Transverse colon (tissue), 4 donors: ENCODE measurements at places on chromosomes 6 and 20. TPM values are rescaled to one million over a fixed set of nuclear protein-coding genes. Genes with fewer than 3 reads are reported as not detected.

Gene HSPA12B
- total RNA-seq, result 4.1 TPM

Gene C20orf144
- not detected for total RNA-seq

Gene GNMT
- total RNA-seq, result 0.68 TPM

DNA sequence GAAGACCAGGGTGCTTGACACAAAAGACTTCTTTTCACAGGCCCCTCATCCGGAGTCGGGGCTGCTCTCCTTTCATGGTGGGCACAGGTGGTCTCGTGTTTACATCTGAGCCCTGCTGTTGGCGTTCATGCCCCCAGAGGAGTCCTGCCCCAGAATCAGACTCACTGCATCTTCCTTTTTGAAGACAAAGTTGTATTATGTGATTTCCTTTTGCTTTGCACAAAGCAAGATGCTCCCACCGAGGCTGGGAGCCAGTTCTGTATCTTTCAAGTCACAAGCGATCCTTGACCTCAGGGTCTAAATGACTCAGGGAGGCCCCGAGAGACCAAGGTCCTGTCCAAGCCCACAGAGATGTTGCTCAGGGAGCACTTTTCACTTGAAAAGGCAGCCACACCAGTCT lies 330.5 kb downstream of the THBS2 start:
- DNase-seq, result no peak

DNA sequence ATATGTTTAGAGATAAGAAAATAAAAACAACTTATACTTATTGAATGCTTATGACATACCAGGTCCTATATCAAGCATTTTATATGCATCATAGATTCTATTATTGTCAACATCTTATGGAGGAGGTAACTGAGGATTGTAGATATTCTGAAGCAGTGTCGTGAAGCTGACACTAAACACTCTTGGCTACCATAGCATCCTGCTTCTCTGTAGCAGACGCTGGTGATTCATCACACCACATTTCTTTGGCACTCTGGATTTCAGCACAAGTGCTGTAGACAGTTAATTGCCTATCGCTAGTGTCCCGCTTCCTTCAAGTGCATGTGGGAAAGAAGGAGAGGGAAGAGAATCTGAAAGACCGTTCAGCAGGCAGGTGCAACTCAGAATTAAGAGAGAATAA lies 317.1 kb downstream of the PLCB1 start:
- no peak for DNase-seq

GRCh38 chr6:150235218-150235617 lies 92.4 kb downstream of the PPP1R14C start:
- DNase-seq, result no peak

Gene CYP39A1
- total RNA-seq, result 10.2 TPM

Gene BIRC7
- not detected for total RNA-seq

DNA sequence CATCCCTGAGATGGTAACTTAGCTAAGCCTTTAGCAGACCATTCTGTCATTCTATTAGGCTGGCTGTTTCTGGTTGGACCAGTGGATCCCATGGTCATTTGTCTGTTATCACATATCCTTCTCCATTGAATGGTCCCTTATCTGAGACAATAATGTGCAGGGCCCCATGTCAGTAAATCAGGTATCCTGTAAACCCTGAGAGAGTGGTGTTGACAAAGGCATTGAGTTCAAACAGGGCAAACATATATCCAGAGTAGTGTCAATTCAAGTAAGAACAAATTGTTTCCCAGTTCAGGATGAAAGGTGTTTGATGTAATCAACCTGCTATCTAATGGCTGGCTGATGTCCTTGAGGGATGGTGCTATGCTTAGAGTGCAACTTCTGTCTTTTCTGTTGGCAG lies 126.2 kb downstream of the LINC00237 start:
- no peak for DNase-seq

- no peak for DNase-seq
Measured at GRCh38 chr20:38211200-38212097, 46.4 kb upstream of the TGM2 start.

Gene ZSWIM1
- total RNA-seq, result 14.3 TPM

Gene F13A1
- 25.4 TPM for total RNA-seq

Gene RSPO3
- total RNA-seq, result 5.2 TPM

DNA sequence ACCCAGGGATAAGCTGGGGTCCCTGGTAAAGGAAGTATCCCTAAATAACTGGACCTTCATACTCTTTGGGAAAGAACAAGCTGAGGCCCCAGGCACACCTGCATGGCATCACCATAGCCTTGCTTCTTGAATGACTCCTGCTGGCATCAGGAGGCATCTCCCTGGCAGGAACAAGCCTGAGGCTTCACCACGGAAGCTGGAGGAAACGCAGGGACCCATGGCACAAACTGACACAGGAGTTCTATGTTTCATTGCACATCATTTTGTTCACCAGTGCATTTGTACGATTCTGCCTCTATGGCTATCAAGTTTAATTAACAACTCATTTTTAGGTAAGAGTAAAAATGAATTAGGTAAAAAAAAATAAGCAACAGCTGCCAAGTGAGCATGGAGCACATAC lies 619 bp upstream of the PDE7B start:
- no peak for DNase-seq

GRCh38 chr6:157068691-157069324 lies 254.5 kb downstream of the TMEM242 start:
- DNase-seq, result no peak

GRCh38 chr6:122268394-122268793 lies 131.1 kb upstream of the HSF2 start:
- no peak for DNase-seq
